Esophagus mucosa (tissue), 1 donor: ENCODE measurements at places on chromosomes 6 and 20. TPM values are rescaled to one million over a fixed set of nuclear protein-coding genes. Genes with fewer than 3 reads are reported as not detected.

GRCh38 chr6:56528412-56528841, 114.3 kb downstream of the DST start:
- ATAC-seq, result no peak

- no peak for ATAC-seq
Observed at GRCh38 chr6:105442369-105442768, 39.5 kb upstream of the PREP start.

DNA sequence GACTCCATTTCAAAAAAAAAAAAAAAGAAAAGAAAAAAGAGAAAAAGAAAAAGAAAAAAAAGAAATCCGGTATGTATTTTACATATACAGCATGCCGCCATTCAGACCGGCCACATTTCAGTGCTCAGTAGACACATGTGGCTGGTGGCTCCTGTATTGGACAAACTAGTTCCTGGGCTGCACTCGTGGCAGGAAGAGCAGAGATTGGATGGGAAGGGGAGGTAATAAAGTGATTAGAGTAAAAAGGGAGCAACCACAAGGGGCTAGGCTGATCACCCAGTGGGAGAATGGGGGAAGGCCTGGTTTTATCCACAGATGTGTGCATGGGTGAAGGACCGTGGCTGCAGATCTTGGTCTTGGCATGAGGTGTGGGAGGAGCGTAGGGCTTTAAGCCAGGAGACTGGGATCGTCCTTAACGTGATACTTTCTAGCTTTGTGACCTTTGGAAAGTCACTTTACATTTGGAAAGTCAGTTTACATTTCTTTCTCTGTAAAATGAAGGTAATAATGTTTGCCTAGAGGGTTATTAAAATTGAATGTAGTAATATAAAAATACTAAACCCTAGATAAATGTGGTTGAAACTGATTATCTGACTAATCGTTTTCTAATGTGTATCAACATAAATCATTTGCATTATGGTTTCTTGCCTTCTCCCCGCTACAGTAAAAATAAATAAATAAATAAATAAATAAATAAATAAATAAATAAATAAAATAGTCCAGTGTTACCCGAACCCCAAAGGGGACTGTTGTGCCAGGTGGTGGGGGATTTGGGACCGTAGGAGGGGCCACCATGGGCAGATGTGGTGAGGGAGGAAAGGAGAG, 869 bp upstream of the TRIM15 start:
- no peak for ATAC-seq

DNA sequence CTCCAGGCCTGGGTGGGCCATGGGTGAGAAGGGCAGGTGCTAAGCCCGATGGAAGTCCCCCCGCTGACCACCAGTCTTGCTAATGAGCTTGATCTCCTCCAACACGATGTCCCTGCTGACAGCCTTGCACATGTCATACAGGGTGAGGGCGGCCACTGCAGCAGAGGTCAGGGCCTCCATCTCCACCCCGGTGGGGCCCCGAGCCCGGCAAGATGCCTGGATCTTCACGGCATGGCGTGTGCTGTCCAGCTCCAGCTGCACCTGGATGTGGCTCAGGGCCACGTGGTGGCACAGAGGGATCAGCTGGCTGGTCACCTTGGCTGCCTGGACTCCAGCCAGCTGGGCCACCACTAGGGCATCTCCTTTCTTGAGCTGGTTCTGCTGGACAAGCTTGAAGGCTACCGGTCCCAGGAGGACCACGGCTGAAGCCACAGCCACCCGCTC, 27.9 kb downstream of the MOCS1 start:
- ATAC-seq, result no peak

The RBPJL gene
- not detected for total RNA-seq
